ENCODE measurements at places on chromosomes 12 and 14.

DNA sequence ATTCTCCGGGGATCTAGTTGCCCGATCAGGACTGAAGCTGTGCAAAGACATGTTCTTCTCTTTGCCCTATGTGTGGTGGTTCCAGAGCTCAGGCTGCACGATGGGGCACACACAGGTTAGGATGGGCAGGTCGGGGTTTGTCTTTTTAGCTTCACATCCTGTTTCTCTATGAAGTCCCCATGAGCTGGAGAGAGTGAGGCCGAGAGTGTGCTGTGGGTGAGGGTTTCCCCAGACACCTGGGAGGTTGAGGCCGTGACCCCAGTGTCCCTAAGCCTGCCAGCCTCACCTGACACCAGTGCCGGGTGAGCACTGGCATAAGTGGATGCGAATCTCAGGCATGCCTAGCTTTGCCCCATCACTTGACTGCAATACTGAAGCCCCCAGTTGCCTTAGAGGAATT, 32.9 kb upstream of the IGF1 start:
- DNase-seq = no peak

- DNase-seq = no peak
These were observed 8.7 kb downstream of the CLEC7A start for GRCh38 chr12:10121278-10121677.

GRCh38 chr12:14564336-14564959, 3.2 kb downstream of the PLBD1 start:
- DNase-seq = no peak

DNA sequence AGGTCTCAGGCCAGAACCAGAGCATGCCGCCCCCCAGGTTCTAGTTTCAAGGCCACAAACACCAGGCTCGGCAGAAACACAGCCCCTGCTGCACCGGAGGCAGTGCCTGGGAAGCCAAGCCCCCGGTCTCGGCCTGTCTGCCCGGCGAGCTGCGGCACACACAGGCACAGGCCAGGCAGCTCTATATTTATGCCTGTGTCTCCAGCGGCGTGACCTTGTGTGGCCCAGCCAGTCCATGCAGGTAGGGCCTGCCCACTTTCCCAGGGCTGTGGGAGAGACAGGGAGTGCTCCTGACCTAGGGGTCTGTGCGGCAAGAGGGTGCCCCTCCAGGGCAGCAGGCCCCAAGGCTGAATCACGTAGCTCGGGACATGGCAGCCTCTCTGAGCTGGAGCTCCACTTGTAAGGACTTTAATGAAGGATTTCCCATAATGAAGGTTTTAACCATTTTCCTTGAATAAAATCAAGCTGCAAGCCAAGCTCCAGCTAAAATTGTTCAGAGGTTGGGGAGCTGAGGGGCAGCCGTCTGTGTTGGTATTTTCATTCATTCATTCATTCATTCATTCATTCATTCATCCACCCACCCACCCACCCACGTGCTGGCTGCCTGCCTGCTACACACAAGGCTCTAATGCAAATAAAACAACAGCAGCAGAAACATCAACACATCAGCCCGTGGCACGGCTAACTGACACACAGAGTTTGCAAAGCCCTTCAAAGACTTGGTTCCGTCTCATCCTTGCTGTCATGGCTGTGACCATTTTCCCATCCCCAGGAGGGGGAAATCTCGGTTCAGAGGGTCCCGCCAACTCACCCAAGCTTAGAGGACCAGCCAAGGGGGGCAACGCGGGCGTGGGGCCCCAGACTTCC, 92.0 kb downstream of the RFLNA start:
- DNase-seq = no peak

DNA sequence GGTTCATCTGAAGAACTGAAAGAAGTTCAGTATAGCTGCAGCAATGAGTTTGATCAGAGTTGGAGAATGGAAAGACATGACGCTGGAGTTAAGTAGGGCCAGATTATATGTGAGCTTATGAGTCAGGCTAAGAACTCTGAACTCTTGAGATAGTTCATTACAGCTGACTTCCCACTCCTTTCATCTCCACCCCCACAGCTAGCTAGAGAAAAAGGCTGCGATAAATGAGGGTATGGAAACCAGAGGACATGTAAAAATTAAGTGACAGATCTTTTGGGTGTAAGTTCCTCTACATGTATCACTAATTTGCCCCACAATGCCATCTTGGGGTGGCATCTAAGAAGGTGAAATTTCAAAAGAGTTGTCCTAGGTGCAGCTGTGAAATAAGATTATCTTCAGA, 28.6 kb downstream of the PYM1 start:
- DNase-seq = no peak

DNA sequence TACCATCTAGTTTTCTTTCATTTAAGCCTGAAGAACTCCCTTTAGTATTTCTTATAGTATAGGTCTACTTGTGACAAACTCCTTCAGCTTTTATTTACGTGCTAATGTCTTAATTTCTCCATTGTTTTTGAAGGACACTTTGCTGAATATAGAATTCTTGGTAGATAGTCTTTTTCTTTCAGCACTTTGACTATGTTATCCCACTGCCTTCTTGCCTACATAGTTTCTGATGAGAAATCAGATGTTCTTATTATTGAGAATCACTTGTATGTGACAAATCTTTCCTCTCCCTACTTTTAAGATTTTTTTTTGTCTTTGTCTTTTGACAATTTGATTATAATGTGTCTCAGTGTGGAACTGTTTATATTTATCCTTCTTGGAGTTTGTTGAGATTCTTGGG, 5.1 kb upstream of the MIS18BP1 start:
- no peak for DNase-seq

DNA sequence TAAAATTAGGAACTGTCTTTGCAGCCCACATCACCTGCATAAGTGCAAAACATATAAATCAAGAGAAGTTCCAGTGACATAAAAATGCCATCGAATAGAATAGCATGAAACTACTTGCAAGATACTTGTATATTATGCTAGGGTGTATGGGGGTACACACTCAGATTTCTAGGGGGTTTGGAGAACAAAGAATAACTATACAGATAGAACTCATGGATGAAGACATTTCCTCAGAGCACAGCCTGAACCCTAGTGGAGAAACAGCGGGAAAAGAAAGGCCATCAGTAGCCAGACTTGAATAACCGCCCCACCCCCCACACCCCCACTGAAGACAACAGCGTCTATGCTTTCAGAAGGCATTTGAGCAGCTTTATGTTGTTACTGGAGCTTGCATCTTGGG, 425.8 kb downstream of the NPAS3 start:
- DNase-seq = peak; percentile 26

GRCh38 chr12:118480235-118480634, 103.9 kb downstream of the SUDS3 start:
- no peak for DNase-seq

GRCh38 chr14:29684926-29685325, 242.7 kb downstream of the PRKD1 start:
- DNase-seq = no peak

- DNase-seq = no peak
These were observed 35.9 kb upstream of the WSCD2 start for GRCh38 chr12:108093209-108093608.

- DNase-seq = no peak
These were observed 64.6 kb downstream of the ATG14 start for GRCh38 chr14:55347040-55347439.

GRCh38 chr12:89514751-89515150, 9.8 kb downstream of the GALNT4 start:
- DNase-seq = no peak

DNA sequence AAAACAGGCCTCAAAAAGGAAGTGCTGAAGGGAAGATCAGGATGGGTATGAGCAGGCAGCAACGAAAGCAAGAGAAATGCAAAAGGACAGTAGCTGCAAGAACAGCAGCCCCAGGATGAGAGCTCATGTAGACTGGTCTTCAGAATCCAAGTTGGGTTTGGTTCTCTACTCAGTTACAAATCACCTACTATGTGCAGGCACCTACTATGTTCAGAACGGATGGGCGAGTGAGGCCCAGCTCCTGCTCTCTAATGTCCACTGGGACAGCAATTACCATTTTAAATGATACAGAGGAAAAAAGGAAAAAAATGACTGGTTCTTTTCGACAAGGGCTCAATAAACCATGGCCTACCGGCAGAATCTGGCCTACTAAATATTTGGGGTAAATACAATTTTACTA, 88.5 kb downstream of the RBM19 start:
- DNase-seq = no peak

DNA sequence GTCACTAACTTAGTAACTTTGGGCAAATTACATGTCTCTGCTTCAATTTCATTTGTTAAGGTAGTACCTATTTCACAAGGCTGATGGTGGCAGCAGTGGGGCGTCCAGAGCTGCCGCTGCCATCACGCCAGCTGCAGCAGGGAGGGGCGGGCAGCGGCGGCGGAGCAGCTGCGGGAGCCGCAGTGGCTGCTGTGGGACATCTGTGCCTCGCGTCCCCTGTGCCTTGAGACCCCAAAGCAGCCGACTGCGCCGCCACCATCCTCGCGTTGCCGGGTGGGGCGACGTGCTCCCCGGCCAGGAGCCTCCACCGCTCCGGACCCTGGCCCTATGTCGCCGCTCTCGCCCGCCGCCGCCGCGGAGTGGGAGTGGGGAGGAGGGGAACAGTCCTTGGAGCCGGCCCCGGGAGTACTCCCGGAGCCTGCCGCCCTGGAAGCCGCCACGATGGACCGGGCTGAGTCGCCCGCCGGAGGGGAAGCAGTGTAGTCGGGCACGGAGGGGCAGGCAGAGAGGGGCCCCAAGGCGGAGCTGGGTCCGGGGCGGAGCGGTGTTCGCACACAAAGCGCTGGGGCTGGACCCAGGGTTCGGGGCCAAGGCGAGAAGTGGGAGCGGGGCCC, 51.4 kb downstream of the A2M start:
- peak; percentile 70 for DNase-seq

- no peak for DNase-seq
These were observed 24.5 kb downstream of the MOK start for GRCh38 chr14:102280376-102280962.

DNA sequence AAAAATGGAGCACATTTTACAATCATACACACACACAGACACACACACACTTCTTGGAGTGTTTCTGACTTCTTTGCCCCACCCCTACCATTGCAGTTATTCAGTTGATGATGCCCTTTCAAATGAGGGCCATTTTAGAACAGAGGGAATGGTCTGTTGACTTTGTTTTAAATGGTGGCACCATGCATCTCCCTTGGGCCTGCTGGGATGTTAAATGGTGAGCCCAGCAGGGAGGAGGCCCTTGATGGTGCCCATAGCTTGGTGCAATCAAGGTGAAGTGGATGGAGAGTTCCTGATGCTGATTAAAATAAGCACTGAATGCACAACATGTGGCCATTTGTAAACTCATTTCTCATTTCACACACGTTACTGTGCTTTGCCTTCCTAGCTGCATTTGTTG, 13.3 kb downstream of the C12orf75 start:
- DNase-seq = no peak

- DNase-seq = no peak
These were observed 1.9 kb downstream of the NGB start for GRCh38 chr14:77268989-77269600.

DNA sequence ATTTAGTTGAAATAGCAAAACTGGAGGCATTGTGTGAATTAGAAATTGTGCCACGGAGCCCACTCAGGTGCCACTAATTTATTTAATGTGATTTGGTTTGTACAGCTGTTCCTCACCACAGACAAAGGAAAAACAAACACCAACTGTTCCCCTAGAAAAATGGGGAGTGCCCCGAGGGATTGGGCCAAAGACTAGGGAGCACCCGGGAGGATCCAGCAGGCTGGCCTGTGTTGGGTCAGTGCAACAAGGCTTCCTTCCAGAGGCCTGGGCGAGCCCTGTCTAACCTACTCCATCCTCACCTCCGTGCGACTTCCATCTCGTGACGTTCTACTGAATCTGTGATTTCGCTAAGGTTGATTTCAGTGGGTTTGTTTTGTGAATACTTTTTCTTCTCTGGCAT, 206.2 kb downstream of the CHST11 start:
- DNase-seq = no peak

DNA sequence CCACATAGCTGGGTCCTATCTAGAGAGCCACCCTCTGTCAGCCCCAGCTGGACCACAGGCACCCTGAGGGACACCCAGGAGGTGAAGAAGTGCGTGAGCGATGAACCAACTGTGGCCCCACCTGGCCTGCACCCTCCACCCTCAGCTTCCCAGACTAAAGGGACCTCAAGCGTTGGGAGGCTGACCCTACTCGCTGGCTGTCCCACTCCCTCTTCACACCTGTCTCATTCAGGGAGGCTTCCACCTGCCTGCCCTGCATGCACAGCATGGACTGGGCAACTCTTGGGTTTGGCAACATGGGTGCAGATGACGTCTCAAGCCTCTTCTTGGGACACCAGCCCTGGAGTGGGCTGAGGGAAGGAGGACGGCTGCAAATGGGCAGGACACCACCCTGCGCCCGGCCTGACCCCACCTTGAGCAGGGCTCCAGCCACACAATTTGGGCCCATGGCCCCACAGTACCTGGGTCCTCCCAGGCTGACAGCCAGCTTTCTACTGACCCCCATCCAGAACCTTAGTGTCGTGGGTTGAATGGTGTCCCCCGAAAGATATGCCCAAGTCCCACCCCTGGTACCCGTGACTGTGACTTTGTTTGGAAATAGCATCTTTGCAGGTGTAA, 2.1 kb downstream of the TMEM179 start:
- DNase-seq = no peak

DNA sequence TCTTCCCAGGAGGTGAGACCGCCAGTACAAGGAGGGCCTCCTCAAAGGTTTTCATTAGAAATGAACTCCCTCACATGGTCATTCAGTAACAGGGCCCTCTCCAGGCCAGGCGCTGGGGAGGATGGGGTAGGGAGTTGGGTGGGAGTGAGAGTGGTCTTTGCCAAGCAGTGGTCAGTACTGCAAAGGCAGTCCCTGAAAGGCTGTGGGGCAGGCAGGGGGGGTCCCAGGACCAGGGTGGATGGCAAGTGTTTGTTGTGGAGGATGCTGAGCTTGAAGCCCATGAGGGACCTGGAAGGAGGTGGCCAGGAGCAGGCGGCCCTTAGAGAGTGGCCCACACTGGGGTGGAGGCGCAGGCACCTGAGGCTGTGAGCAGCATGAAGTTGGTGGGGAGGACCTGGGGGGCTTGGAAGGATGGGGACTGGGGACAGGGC, 26.1 kb downstream of the CEP170B start:
- no peak for DNase-seq

GRCh38 chr14:65334765-65335410, 77.6 kb upstream of the FUT8 start:
- DNase-seq = no peak

- DNase-seq = no peak
These were observed 768 bp downstream of the OXA1L start for GRCh38 chr14:22767323-22767589.

- no peak for DNase-seq
These were observed 79.7 kb upstream of the DIO3 start for GRCh38 chr14:101481557-101481956.

- DNase-seq = no peak
These were observed 32.7 kb downstream of the PARP2 start for GRCh38 chr14:20376071-20376588.

GRCh38 chr14:21215130-21215878, 53.9 kb downstream of the HNRNPC start:
- no peak for DNase-seq

DNA sequence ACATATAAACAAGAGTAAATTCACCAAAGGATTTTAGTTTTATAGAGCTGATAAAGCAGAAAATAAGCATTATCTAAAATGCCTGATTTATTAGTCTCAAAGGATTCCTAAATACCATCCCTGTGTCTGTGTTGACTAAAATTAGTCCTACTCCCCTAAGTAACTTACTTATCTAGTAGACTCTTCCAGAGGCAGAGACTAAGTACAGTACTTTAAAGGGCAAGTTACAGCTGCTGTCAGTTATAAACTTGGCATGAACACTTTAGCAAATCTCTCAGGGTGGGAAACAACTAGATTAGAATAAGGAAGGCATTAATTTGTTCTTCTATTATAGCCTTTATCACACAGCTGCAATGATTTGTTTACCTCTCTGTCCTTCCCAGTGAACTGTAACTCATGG, 46.0 kb downstream of the ATP2B1 start:
- no peak for DNase-seq

GRCh38 chr12:15827136-15827535, 37.9 kb upstream of the EPS8 start:
- no peak for DNase-seq

All from hippocampal formation (tissue), 2 donors.